ENCODE measurements at places on chromosomes 7 and 10. TPM values are rescaled to one million over a fixed set of nuclear protein-coding genes. Genes with fewer than 3 reads are reported as not detected.

Gene OR2A42
- total RNA-seq, result not detected

Gene LRGUK
- 0.50 TPM for total RNA-seq

Gene SPDYE8
- total RNA-seq, result not detected

Gene FAM221A
- total RNA-seq, result 12.3 TPM

Gene BZW2
- total RNA-seq, result 69.3 TPM

Gene GTPBP4
- 160 TPM for total RNA-seq

Gene CASD1
- 12.3 TPM for total RNA-seq

DNA sequence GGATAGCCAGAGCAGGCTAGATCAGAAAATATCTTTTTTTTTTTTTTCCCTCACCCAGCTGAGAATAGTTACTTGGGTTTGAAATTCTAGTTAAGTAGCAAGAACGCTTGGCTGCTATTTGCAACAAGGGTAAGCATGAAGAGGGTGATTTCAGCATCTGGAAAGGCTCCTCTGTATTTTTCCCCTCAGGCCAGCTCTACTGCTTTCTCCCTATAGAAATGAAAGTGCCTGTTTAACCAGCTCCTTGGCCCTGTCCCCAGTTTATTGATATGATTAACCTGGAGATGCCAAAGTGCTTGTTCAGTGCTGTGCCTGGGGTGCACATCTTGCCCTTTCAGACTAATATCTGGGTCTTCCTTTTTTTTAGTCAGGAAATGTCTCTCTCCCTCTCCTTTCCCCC, 37.1 kb downstream of the AP3M1 start:
- DNase-seq, result no peak

- DNase-seq, result no peak
Measured at GRCh38 chr10:104122225-104123107, 495 bp downstream of the SFR1 start.

GRCh38 chr10:6089334-6090219, 743 bp downstream of the RBM17 start:
- DNase-seq, result no peak

DNA sequence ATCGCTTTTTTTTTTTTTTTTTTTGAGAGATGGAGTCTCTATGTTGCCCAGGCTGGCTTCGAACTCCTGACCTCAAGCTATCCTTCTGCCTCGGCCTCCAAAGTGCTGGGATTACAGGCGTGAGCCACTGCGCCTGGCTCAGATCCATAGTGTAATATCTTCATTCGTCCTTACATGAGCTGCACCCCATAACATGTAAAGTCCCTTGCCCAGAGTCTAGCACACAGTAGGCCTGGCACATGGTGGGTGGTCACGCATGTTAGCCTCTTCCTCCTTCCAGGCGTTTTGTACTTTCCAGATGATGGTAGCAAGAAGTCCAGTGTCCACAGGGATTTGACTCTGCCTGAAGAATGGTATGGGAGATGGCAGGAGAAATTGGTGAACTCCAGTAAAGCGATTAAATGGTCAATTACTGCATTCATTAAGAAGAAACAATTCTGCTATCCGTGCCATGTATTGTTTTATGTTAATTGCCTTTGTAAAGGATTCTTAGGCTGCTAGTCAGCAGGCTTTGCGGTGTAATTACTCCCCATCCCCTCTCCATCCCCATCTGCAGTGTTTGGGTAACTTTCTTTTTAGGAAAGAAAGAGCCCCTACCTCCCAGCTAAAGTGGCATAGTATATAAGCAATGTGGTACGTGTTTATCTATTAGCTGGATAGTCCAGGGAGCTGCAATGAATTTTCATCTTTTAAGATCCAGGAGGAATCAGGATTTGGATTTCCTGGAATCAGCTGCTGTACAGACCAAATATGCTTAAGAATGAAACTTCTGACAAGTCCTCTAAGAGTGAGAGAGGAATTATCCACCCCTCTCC, 1.2 kb downstream of the TPST1 start:
- no peak for DNase-seq

DNA sequence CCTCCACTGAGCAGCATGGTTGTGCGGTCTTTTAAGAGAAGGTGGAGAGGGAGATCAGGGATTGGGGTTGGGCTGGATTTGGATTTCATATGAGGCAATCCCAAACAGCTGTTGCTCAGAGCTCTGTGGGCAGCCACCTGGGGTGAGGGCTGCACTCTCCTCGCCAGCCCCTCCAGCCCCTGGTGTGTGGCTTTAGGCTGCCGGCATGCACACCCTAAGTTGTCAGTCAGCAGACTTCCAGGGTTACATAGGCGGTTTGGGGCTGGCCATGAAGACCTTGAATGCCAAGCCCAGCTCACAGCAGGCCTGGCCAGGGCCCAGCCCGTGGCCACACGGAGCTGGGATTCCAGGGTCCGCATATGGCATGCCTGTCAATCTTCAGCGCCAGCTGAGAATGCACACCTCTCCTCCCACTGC, 54.8 kb downstream of the ZMIZ1 start:
- no peak for DNase-seq

DNA sequence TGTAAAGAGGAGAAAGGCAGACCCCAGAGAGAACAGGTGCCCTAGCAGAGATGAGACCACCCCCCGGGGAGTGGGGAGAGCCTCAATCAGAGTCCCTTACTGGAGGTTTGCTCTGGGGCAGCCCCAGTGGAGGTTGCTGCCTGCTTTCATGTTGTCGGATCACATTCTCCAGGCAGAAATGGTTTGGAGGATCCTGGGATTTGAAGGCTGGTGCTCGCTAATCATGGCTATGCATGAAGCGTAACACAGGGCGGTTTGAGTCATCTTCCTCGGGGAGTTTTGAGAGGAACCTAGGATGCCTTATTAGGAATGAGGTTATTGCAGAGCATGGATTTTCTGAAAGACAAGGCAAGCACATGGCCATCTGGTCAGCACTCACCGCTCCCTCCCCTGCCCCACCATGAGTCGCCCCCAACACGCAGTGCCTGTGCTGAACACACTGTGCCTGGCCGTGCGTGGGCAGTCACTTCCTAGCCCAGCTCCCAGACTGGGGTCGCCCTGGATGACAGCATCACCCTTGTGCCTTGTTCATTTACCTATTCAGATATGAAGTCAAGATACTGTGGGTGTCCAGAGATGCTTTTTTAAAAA, 319.9 kb downstream of the DPP6 start:
- DNase-seq, result no peak

GRCh38 chr7:112134039-112134438, 72.2 kb downstream of the DOCK4 start:
- DNase-seq, result no peak

- no peak for DNase-seq
Measured at GRCh38 chr10:101495324-101495925, 92.6 kb downstream of the POLL start.

DNA sequence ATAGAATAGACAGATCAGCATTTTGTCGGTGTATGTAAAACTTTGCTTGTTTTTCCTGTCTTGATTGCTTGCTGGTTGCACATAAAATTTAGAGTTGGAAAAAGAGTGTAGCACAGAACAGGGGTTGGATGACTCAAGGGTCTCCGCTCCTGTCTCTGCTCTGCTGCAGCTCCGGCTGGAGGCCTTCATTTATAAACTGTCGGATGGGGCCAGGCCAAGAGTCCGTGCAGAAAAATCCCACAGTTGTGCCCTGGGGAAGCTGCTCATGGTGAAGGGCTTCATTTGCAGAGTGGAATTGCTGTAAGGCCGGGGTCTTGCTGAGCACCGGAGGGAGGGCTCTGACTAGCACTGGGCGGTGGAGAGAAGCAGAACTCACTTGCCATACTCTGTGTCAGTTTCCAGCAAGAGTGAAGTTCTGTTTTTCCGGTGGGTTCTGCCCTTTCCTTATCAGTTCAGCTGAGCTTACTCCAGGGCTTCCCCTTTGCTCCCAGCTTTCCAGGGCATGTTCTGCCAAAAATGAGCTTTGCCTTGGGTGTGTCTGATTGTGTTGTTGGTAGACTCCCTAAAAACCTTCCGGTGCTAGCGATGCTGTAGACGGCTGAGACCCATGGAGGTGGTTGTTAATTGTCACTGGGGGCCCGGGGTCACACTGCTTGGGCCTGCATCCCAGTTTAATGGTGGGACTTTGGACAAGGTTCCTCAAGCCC, 67.2 kb downstream of the CAMK1D start:
- DNase-seq, result no peak

Data from natural killer cell treated with Interleukin-12 subunit alpha and Interleukin-12 subunit beta and Interleukin-15 and Interleukin-18, amount 100 ng/mL, for 72 hours (primary cell).